Naive thymus-derived CD4-positive, alpha-beta T cell (primary cell): ENCODE measurements at places on chromosomes 4 and X. TPM values are rescaled to one million over a fixed set of nuclear protein-coding genes. Genes with fewer than 3 reads are reported as not detected.

RS1 gene
- total RNA-seq: not detected

DNA sequence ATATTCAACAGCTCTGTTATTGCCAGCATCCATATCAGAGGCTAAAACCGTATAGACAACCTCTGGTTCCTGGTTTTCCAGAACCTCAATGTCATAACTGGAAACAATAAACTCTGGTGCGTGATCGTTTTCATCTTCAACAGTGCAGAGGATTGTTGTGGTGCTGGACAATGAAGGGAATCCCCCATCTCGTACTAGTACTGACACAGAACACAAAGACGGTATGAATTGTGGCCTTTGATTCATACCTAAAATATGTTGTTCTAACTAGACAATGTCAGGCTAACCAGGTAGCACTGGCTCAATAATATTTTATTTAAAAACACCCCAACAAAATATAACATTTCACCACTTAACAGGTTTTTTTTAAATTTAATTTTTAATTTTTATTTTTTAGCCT lies 186.9 kb downstream of the DCHS2 start:
- DNase-seq: no peak

GRCh38 chr4:183832776-183833450 lies 72.2 kb upstream of the STOX2 start:
- DNase-seq: no peak

DNA sequence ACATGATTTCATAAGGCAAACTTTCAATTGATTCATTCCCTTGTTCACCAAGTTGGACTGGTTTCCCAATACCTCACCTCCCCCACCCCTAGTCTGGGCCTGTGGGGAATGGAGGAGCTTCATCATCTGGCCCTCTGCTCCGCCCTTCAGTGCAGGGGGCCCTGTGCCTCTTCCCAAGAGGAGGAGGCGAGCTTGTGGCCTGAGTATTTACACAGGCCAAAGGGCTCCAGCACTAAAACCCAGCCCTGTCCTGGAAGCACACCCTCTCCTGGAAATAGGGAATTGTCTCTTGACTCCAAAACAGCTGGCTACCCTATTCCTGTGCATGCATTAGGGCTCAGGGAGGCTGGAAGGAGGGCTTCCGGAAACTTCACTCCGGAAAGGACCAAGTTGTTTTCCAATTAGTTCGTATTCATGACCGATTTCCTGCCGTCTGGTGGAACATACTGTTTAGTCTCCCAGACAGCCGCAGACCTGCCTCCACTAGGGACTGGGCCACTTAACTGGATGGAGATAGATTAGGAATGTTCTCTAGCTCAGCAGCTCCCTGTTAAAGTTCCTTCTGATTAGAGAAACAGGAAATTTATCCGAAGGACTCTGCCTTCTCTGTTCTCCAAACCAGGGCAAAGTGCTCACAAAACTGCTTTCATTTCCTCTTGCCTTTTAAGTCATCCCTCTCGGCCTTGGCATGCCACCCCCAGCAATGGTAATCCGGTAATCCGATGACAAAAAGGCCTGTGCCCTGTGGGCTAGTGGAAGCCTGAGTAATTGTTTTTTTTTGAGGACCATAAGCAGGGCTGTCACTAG lies 5.8 kb downstream of the SRPX2 start:
- DNase-seq: no peak

DNA sequence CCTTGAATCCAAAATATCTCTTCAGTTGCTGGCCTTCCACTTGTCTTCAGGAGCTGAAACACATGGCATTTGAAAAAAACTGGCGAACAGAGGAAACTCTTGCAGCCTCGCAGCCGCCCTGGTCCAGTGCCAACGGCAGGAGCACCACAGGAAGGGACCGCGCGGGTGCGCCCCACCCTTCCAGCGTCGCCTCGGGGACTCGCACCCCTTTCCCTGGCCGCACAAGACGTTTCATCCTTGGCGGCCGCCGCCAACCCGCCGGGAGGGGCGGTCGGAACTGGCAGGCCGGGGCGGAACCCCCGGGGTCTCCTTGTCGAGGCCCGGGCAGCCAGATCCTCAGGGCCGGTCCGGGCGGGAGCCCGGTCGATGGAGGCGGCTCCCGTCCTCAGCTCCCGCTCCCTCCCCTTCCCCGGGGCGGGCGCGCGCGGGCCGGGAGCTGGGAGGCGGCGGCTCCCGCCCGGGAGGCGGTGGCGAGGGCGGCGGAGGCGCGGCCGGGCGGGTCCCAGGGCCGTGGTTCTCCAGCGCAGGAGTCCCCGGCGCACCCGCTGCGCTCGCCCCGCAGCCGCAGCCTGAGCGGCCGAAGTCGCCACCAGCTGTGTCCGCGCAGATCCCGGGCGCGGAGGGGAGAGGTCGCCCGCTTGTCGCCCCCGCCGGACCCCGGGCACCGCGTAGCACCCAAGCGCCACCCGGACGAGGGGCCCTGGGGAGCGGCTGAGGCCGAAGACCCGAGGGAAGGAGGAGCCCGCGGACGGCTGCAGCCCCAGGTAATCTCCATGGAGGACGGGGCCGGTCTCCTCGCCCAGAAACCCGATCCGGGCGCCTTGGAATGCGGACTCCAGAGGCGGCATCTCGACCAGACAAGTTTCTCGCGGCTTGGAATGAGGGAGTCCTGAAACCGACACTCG lies 886 bp upstream of the NDST3 start:
- DNase-seq: no peak

DNA sequence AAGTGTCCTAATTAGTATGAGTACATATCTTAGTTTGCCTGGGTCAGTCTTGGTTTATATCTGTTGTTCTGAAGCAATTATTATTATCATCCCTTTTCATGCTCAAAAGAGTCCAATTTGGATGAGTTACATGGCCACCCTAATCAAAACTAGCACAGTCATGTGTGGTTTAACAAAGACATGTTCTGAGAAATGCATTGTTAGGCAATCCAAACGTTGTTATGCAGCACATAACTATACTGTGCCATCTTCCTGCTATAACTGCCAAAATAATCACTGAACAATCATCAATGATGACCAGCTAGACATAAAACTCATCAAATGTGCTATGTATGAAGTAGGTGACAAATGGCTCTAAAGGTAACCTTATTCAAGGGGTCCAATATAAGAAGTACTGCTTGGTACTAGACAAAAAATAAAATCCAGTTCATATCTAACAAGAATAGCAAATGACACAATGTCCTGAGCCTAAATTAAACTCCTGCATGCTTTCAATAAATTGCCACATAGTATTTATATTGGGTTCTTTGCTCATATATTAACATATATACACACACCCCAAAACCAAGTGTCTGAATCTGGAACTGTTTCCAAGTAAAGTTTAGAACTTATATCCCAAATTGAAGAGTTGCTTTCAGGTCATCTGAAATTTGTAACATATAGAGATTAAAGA lies 41.9 kb downstream of the CNOT6L start:
- DNase-seq: no peak
